CD4-positive, alpha-beta T cell (primary cell): ENCODE measurements at places on chromosomes 4 and X.

GRCh38 chr4:90093526-90093925 lies 33.7 kb upstream of the CCSER1 start:
- H3K4me1 ChIP-seq = no peaks in the 10 kb centered on the region
- DNase-seq = no peak
- no peak overlapping the region for H3K27ac ChIP-seq
- no peaks in the 10 kb centered on the region for H3K27me3 ChIP-seq
- no peak overlapping the region for H3K4me3 ChIP-seq

DNA sequence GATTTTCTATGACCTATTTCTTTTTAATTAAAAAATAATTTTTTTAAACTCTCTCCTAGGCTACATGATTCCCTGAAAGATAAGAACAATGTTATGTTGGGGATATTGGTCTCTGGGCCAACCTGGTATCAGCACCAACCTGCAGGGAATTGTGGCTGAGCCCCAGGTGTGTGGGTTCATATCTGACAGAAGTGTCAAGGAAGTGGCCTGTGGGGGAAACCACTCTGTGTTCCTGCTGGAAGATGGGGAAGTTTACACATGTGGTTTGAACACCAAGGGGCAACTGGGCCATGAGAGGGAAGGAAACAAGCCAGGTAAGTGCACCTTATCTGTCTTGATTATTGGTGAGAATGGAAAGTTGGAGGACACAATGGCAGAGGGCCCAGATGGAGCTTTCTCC lies 13.5 kb downstream of the HERC3 start:
- H3K27ac ChIP-seq = no peak overlapping the region
- peak; percentile 27 for DNase-seq
- H3K27me3 ChIP-seq = no peaks in the 10 kb centered on the region
- H3K4me3 ChIP-seq = no peak overlapping the region
- peaks cover 31% of the 10 kb centered on the region for H3K4me1 ChIP-seq
- H3K36me3 ChIP-seq = peaks cover 42% of the 10 kb centered on the region

- no peaks in the 10 kb centered on the region for H3K4me1 ChIP-seq
- H3K27me3 ChIP-seq = no peaks in the 10 kb centered on the region
- H3K4me3 ChIP-seq = no peak overlapping the region
- no peak overlapping the region for H3K27ac ChIP-seq
- H3K36me3 ChIP-seq = no peaks in the 10 kb centered on the region
- no peak for DNase-seq
These were observed 12.1 kb upstream of the MAGEA11 start for GRCh38 chrX:149699761-149700160.

GRCh38 chrX:137031517-137032340 lies 2.1 kb downstream of the GPR101 start:
- H3K4me3 ChIP-seq = peak overlapping the region; percentile 51
- DNase-seq = peak; percentile 32
- peaks cover 26% of the 10 kb centered on the region for H3K4me1 ChIP-seq
- no peak overlapping the region for H3K27ac ChIP-seq

- H3K4me3 ChIP-seq = no peak overlapping the region
- no peaks in the 10 kb centered on the region for H3K27me3 ChIP-seq
- H3K4me1 ChIP-seq = peaks cover 16% of the 10 kb centered on the region
- DNase-seq = no peak
- no peak overlapping the region for H3K27ac ChIP-seq
These were observed 45.5 kb downstream of the FAM9B start for GRCh38 chrX:8988446-8988845.

GRCh38 chr4:75422998-75423397 lies 91.2 kb downstream of the RCHY1 start:
- no peaks in the 10 kb centered on the region for H3K27me3 ChIP-seq
- H3K27ac ChIP-seq = no peak overlapping the region
- H3K36me3 ChIP-seq = no peaks in the 10 kb centered on the region
- H3K4me1 ChIP-seq = no peaks in the 10 kb centered on the region
- H3K4me3 ChIP-seq = no peak overlapping the region

DNA sequence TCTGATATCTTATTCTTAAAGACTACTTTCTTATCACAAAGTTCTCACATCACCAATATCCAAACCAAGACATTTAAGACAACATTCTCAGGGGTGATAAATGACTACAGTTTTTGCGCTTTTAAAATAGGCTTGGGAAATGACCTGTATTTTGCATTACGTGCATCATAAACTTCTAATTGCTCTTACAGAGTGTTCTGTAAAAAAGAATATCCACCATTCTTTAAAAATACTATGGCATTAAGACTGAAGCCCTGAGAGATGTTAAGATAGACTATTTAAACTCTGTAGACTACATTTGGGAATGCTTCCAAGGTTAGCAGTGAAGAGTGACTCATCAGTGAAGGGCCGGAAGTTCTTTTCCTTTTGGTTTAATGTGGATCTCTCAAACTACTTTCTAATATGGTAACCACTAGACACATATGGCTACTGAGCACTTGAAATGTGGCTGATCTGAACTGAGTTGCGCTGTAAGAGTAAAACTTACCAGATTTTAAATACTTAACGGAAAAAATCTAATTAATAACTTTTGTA lies 518.8 kb upstream of the FTHL17 start:
- H3K27me3 ChIP-seq = no peaks in the 10 kb centered on the region
- no peak overlapping the region for H3K4me3 ChIP-seq
- no peak overlapping the region for H3K27ac ChIP-seq
- DNase-seq = no peak
- H3K4me1 ChIP-seq = no peaks in the 10 kb centered on the region

GRCh38 chr4:37665333-37666320 lies 20.5 kb downstream of the RELL1 start:
- H3K36me3 ChIP-seq = peaks cover 3% of the 10 kb centered on the region
- DNase-seq = no peak
- H3K4me1 ChIP-seq = peaks cover 11% of the 10 kb centered on the region
- H3K27me3 ChIP-seq = no peaks in the 10 kb centered on the region
- H3K27ac ChIP-seq = no peak overlapping the region

DNA sequence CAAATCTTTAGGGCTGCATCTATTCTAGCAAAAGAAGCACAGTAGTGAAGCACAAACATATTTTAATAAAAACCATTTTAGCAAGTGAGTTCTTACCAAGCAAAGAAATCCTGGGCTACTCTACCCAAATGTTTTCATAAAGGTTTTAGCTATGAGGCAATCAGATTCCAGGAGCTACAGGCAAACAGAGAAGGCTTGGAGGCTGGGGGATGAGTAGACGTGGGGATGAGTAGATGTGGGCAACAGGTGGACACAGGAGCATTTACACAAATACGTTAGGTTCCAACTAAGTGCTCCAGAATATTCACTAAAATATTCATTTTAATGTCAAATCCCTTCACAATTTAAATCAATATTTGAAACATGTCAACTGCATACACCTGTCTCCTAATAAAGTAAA lies 34.5 kb downstream of the ATP11C start:
- no peak overlapping the region for H3K27ac ChIP-seq
- H3K27me3 ChIP-seq = no peaks in the 10 kb centered on the region
- no peaks in the 10 kb centered on the region for H3K4me1 ChIP-seq
- H3K36me3 ChIP-seq = no peaks in the 10 kb centered on the region
- no peak overlapping the region for H3K4me3 ChIP-seq

- no peak overlapping the region for H3K4me3 ChIP-seq
- H3K4me1 ChIP-seq = no peaks in the 10 kb centered on the region
- no peaks in the 10 kb centered on the region for H3K27me3 ChIP-seq
- no peak overlapping the region for H3K27ac ChIP-seq
- no peak for DNase-seq
These were observed 456.0 kb upstream of the FAM241A start for GRCh38 chr4:111689214-111689613.

GRCh38 chrX:48753708-48754228 lies 7.8 kb upstream of the GLOD5 start:
- no peaks in the 10 kb centered on the region for H3K36me3 ChIP-seq
- H3K4me1 ChIP-seq = no peaks in the 10 kb centered on the region
- no peak overlapping the region for H3K27ac ChIP-seq
- DNase-seq = no peak
- H3K4me3 ChIP-seq = no peak overlapping the region

GRCh38 chrX:150854856-150855255 lies 43.6 kb downstream of the CD99L2 start:
- H3K27ac ChIP-seq = no peak overlapping the region
- H3K27me3 ChIP-seq = no peaks in the 10 kb centered on the region
- DNase-seq = no peak
- H3K4me1 ChIP-seq = no peaks in the 10 kb centered on the region
- H3K36me3 ChIP-seq = no peaks in the 10 kb centered on the region

DNA sequence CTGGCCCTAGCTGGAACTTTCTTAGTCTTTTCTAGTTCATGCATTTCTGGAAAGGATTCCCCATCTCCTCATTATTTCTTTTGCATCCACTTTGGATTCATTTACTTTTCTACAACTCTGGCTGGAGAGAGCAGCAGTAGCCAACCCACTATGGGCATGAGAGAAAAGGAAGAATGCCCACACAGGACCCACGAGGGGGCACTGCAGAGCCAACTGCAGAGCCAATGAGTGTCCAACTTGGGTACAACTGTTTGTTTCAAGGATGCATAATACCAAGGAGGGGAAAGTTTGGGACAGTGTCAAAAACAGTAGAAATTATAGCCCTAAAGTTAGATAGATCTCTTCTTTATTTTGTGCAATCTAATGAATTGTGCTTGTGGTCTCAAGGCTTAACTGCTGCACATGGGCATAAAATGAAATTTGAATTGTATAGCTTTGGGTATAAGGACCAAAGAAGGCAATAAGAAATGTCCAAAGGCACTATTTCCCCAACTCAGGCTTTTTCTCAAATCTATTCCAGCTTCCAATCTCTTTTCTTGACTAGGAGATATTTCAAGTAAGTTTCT lies 230.6 kb downstream of the NSUN7 start:
- H3K27ac ChIP-seq = no peak overlapping the region
- H3K36me3 ChIP-seq = no peaks in the 10 kb centered on the region
- no peak overlapping the region for H3K4me3 ChIP-seq
- H3K27me3 ChIP-seq = no peaks in the 10 kb centered on the region

DNA sequence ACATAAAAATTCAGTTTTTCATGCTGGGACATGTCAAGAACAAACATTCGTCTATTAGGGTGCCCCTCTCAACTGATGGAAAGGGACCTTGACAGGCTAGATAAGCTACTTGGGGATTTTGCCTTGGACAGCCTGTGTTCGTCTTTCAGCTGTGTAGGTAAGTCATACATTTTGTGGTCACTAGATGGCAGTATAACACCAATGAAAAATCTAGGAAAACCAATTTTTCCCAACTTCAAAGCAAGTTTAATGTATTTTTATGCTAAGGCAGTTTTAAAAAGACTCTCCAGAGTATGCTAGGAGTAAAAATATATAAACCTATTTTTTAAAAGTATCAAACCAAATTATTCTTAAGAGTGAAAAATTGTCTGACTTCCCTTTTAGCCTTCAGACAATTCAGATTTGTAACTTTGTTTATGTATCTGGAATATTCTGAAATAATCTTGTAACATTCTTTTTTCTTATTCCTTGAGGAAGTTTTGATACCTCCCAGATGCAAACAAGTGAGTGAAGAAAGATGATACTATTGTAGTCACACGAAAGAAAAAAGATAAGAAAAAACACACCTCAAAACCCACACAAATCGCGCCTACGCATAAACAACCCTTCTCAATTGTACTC lies 158.3 kb downstream of the CPE start:
- no peaks in the 10 kb centered on the region for H3K4me1 ChIP-seq
- no peak overlapping the region for H3K4me3 ChIP-seq
- no peaks in the 10 kb centered on the region for H3K27me3 ChIP-seq
- no peak overlapping the region for H3K27ac ChIP-seq

- H3K4me3 ChIP-seq = no peak overlapping the region
- H3K36me3 ChIP-seq = peaks cover 2% of the 10 kb centered on the region
- H3K4me1 ChIP-seq = peaks cover 2% of the 10 kb centered on the region
- H3K27ac ChIP-seq = no peak overlapping the region
These were observed 46.9 kb upstream of the RHOH start for GRCh38 chr4:40149960-40150385.

DNA sequence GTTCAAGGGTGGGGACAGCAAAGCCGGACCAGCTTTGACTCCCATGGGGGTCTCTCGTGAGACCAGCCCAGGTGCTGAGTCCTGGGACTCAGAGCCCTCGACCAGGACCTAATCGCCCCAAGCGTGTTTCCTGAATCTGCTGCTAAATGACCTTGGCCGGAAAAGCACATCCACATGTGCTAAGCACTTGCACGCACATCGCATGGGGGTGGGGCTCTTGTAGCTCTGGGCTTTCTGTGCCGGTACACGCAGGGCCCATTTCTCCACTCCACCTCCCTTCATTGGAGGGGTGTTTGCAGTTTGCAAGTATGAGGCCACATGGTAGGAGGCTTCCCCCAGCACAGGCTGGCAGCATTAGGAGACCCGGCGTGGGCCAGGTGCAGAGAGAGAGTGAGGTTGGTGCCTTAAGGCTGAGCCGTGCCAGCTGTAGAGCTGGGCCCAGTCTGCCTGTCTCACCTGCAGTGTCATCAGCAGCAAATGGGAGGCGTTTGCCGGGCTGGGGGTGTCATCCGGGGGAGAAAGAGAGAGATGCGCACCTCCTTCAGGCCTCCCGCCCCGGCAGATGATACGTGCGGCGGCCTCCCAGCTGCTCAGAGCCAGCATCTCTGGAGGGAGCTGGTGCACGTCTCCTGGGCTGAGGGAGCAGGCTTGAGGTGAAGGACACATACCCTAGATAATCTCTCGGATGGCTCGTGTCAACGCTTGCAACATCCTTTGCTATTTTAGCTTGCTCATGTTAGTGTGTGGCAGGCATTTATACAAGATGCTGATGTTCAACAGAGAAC lies 45.2 kb upstream of the CLCN4 start:
- DNase-seq = peak; percentile 53
- peaks cover 3% of the 10 kb centered on the region for H3K36me3 ChIP-seq
- no peaks in the 10 kb centered on the region for H3K27me3 ChIP-seq
- H3K27ac ChIP-seq = peak overlapping the region; percentile 77

DNA sequence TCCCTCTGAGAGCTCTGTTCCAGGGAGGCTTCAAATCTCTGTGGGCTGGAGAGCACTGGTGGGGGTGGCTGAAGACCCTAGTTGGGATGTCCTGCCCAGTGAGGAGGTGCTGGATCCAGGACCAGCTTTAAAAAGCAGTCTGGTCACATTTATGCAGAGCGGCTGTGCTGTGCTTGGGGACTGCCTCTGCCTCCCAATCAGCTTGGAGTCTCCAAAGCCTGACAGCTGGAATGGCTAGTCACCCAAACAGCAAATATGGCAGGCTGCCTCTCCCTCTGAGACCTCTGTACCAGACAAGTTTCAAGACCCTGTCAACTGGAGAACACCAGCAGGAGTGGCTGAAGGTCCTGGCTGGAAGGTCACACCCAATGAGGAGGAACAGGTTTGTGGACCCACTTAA lies 848.1 kb upstream of the DIAPH2 start:
- no peaks in the 10 kb centered on the region for H3K4me1 ChIP-seq

GRCh38 chr4:129344058-129344457 lies 248.1 kb downstream of the C4orf33 start:
- no peaks in the 10 kb centered on the region for H3K36me3 ChIP-seq
- no peaks in the 10 kb centered on the region for H3K4me1 ChIP-seq
- no peak overlapping the region for H3K27ac ChIP-seq

GRCh38 chrX:133448512-133449076 lies 33.3 kb upstream of the GPC4 start:
- H3K4me1 ChIP-seq = no peaks in the 10 kb centered on the region
- H3K27me3 ChIP-seq = no peaks in the 10 kb centered on the region
- no peak overlapping the region for H3K27ac ChIP-seq
- no peaks in the 10 kb centered on the region for H3K36me3 ChIP-seq
- no peak for DNase-seq
- H3K4me3 ChIP-seq = no peak overlapping the region
